Hematopoietic multipotent progenitor cell treated with erythropoietin and hydrocortisone succinate and interleukin-3 and kit ligand, for 4 days (in vitro differentiated cells): ENCODE measurements at places on chromosomes 13 and 19.

DNA sequence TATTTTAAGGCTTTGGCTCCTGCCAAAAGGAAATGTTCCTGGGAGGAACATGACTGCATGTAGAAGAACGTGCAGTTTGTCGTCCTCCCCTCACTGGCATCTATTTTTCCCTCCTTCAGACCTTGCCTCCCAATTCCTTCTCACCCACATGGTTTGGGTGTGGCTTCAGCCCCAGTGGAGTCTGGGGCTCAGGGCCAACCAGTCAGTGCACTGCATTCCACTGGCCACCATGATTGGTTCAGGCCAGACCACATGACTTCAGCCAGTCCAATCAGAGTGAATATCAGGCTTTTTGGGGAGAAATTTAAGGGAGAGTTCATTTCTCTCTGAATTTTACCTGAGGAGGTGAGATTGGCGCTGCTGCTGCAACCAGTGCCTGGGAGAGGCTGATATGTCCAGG, 171.6 kb downstream of the ZIC5 start:
- DNase-seq: no peak

GRCh38 chr13:74191410-74191809, 57.2 kb upstream of the KLF12 start:
- DNase-seq: no peak

- no peak for DNase-seq
These were observed 83.1 kb downstream of the ATP11A start for GRCh38 chr13:112772929-112773328.

DNA sequence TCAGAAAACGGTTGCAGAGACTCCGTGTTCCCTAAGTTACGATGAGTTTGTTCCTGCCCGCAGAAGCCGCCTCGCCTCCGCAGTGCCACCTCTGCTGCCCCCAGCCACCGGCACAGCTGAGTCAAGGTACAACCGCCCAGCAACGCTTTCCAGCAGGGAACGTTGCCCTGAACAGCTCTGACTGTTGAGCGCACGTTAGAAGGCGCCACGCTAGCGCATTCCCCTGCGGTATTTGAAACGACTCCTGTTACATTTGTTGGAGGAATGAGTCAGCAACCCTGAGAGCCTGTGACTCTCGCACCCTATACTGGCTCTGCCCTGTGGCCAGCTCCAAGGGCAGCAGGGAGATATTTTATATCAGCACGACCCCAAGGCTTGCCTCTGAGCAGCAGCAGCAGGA, 302.8 kb downstream of the TEX29 start:
- DNase-seq: no peak

DNA sequence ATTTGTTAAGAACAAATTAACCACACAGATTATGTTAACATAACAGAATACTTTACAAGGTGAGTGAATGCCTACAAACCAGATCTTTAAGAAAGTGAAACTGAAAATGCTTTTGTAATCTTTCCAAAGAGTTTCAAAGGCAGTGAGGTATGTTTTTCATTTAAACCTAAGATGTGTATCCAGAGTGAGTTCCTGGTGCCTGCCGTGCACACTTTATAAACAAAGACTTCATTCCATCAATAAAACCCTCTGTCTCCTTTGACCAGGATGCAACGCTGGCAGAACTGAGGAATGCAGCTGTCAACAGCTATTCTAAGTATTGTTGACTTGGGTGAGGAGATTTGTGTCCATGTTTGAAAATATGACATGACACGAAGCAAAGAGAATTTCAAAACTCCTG, 344.6 kb downstream of the DNAJC15 start:
- no peak for DNase-seq

GRCh38 chr19:16185123-16185767, at the start of gene FAM32A:
TSS of gene FAM32A (plus strand) at chr19:16185410. CDS start at chr19:16185443, 33 bp downstream.
- DNase-seq: peak; percentile 100

DNA sequence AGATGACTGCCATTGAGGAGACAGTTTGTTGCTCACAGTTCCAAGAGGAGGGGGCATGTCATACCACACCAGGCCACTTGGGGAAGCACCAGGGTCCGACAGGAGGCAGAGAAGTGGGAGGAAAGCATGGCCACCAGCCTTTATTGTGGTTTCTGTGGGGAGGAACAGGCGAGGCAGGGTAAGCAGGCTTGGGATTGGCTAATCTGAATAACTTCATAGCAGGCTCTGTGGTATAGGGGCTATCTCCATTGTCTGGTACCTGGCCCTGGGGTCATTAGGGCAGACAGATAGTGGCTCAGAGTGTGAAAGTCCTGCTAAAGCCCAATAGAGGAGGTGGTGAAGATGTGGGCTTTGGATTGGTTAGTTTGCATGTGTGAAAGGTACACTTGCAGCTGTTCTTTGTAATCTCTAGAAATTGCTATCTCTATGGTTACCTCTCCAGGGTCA, 35.5 kb downstream of the CBY2 start:
- DNase-seq: peak; percentile 72

DNA sequence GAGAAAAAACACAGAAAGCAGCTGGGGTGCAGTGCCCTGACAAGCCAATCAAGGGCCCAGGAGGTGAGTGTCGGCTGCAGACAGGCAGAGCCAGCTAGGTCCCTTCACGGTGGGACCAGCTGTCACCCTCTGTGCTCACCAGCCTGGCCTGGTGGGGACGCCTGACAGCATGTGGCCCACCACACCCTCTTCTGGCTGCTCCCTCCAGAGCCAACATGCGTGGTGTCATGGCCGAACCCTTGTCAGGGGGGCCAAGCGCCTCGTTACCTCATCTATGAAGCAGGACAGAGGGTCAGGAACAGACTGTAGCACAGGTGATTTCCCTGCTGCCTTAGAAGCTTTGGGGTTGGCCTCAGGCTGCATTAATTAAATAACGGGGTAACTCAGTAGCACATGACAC, 40.0 kb upstream of the ISYNA1 start:
- DNase-seq: no peak
